Fibroblast of lung (primary cell): ENCODE measurements at places on chromosomes 5 and 9.

DNA sequence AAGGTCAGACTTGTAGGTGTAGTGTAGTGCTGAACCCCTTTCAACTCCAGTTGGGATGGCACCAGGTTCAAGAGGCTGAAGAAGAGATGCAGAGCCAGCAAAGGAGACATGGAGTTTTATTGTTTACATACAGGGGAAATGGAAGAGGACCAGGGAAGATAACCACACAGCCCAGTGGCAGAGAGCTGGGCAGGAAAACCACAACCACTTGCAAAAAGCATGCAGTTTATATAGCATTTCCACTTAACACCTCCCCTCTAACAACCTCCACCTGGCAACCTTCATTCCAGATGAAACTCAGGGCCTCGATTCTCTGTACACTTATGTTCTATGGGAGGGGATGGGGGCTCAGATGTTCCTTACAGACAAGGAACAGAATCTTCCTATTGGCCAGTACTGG, 56.9 kb downstream of the SNX24 start:
- DNase-seq: no peak

GRCh38 chr9:92405818-92406217, 1.4 kb upstream of the OGN start:
- no peak for DNase-seq

DNA sequence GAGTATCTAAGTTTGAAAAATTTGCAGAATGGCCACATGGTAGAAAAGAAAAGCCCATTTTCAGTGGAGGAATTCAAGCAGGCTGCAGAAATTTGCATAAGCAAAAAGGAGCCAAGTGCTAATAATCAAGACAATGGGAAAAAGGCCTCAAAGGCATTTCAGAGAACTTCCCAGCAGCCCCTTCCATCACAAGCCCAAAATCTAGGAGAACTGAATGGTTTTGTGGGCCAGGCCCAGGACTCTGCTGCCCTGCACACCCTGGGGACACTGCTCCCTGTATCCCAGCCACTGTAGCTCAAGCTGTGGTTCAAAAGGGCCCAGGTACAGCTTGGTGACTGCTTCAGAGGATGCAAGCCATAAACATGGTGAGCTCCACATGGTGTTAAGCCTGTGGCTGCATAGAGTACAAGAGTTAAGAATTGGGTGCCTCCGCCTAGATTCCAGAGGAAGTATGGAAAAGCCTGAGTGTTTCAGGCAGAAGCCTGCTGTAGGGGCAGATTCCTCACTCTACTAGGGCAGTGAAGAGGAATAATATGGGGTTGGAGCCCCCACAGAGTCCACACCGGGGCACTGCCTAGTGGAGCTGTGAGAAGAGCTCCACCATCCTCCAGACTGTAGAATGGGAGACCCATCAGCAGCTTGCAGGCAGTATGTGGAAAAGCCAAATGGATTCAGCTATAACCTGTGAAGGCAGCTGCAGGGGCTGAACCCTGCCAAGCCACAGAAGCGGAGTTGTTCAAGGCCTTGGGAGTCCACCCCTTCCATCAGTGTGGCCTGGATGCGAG, 720.7 kb upstream of the CTNND2 start:
- DNase-seq: no peak

DNA sequence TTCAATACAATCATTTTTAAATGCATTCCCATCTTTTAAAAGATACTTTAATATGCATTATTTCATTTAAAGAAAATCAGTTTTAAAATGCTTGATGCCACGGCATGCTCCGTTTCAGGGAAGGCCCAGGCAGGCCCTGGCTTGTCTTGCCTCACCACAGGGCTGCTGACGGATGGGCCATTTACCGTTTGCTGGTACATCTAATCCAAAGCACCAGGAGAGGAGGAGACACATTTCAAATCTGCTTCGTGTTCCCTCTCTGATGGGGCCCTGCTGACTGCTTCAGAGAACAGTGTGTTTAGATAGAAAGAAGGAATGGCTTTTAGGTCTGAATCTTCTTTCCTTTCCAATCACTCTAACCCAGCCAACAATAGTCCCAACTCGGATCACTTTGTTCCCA, 185.2 kb downstream of the DCP2 start:
- DNase-seq: no peak

DNA sequence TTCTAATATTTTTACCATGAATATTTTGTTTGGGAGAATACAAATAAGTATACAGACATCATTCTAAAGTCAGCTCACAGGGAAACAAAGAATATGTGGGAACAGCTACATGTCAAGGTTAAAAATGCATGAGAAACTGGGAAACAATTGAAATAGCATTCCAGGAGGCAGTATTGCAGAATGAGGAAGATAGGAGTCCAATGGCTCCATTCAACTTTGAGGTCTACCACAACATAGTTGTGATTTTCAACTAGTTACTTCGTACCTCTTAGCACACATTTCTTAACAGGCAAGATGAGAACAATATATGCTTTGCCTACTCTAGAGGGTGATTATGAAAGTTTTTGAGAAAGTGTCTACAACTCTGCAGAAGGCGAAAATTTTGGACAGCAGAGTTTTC, 35.2 kb upstream of the CAST start:
- DNase-seq: peak; percentile 66

- peak; percentile 88 for DNase-seq
Observed at GRCh38 chr9:84296146-84296843, 44.3 kb downstream of the SLC28A3 start.

- no peak for DNase-seq
Observed at GRCh38 chr9:71058660-71059059, 62.8 kb downstream of the TRPM3 start.

GRCh38 chr5:179878222-179879002, 19.8 kb upstream of the MRNIP start:
- no peak for DNase-seq

DNA sequence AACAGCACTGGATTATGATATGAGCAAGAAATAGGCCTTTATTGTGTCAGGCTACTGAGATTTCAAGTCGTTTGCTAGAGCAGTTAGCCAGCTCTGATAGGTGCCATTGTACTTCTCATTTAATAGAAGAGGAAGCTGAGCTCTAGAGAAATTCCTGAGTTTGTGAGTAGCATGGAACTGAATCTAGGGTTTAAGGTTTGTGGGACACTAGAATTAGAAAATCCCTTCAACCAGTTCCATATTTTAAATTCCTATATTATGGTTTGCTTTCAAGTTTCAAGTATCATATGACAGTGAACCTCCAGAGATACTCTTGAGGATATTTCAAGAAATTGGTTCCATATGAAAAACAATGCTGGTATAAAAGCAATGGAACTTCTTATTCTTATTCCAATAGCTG, 87.6 kb downstream of the ANKRD55 start:
- no peak for DNase-seq

DNA sequence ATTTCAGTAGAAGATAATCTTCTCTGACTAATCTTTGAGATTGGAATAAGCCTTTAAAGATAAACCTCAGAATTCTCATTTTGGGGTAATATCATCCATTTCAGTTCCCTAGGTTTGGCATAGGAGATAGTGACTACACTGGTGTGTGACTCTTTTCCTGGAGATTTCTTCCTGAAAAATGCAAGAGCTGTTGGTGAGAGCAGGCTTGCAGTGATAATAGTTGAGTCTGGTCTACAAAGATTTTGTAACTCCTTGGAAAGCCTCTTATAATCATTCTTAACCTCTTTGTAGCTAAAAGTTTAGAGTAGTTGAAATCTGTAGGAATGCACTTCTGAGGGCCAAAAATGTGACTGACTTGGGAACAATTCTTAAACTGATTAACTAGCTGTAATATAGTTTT, 23.4 kb downstream of the RANBP17 start:
- DNase-seq: peak; percentile 19

DNA sequence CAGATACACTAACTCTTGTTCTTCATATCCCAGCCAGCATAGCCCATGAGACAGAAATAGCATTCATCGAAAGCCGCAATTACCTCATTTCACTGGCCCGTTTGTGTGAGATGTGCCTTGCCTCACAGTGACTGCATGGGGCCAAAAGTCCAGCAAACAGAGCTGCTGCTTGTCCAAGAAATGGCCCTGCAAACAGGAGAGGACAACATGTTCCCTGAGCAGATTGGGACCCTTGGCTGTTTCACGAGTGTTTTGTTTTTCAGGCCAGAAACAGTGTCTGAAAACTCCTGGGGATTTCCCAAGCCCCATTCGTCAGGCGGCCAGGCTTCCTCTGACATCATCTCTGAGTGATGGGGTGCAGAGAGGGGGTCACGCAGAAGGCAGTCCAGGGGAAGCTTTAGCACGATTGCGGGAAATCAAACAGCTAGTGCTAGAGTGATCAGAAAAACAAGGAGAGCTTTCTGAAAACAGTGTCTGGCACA, 503.6 kb upstream of the PAPPA start:
- peak; percentile 96 for DNase-seq

DNA sequence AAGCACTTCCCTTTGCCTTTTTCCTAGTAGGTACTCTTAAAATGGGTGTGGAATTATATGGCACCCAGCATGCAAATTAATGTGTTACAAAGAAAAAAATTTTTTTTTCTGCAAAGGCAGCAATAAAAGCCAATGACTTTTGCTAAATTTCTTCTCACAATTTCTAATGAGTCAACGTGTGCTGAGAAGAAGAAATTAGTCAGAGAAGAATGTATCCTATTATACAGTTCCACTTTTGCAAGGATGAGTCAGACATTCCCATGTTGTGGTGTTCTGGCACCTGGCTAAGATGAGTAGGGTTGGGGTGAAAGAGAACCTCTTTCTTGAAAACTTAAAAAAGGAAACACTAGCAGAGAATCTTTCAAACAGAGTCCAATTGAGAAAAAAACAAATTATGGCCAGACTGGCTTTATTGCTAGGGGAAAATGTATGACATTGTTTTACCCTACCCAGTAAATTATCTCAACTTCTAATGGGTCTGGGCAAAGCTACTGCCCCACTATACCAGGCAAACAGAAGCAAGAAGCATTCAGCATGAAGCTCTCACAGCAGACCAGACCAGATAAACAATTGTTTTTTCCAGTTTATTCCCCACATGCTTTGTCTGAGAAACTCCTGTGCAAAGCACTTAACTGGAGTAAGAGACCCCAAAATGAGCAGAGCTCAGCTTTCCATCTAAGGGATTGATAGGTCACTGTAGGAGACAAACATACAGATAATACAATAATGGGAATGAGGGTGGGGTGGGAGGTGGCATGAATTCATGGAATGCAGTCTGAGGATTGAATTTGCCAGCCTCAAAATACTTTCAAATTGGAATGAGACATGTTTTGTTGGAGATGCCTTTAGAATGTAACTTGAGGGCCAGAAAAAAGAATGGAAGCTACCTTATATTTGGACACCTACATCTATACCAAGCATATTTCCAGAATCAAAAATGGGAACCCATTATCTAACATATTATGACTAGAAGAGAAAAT, 220.8 kb upstream of the RFX3 start:
- peak; percentile 59 for DNase-seq

DNA sequence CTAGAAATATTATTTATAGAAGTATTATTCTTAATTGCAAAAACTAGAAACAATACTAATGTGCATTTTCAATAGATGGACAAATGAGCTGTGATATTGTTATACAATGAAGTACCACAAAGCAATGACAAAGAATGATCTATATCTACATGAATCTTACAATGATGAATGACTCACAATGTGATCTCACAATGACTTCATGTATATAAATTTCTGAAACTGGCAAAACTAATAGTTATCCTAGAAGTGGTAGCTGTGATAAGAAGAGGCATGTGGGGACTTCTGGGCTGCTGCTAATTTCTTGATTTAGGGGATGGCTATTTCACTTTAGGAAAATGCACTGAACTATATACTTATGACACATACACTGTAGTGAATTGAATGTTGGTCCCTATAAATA, 396.0 kb upstream of the ZNF608 start:
- no peak for DNase-seq

- DNase-seq: peak; percentile 81
Observed at GRCh38 chr9:16023446-16023845, 470.6 kb downstream of the CCDC171 start.

DNA sequence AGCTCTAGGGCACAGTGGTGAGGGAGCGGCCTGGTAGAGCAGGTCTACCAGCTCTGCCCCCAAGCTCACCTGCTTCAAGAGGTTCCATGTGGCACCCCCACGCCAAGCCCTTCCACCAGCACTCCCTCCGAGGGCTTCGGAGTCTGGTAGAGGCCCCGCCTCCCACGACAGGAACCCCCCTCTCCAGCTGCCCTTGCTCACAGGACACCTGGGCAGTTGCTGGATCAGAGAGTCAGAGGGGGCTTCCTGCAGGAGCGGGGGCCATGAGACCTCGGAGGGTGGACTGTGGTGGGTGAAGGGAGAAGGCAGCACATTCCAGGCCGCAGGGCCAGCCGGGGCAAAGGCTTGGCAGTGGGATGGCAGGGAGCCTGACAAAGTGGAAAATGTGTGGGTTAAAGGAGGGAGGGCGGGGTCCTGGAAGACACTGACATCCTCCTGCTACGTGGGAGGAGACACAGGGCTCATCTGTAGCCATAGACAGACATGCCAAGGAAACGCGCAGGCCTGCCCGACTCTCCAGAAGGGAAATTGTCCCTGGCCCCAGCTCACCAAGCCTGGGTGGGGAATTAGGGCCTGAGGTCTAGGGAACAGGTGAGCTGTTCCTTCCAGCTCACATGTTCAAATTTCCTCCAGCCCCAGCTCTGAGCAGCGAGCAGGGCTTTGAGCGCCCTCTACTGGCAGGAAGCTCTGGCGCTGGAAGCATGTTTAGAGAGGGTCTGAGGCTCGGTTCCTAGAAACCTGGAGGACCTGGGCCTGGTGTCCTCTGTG, 74.2 kb downstream of the NTNG2 start:
- DNase-seq: peak; percentile 63

GRCh38 chr5:68252673-68253623, 37.4 kb downstream of the PIK3R1 start:
- DNase-seq: peak; percentile 68

DNA sequence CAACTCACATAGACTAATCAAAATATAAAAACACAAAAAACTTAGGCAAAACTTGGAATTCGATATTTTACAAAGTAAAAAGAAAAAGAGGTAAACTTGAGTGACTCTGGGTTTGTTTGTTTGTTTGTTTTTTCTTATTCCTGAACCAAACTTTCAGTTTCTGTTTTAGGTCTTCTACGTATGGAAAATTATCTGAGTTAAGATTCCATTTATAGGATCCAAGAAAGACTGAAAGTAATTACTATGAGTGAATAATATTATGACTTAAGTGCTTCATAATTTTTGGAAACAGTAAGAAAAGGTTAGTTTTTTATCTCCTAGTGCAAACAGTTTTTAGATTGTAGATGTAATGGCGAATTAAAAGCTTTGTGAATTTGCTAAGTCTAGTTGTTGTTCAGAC, 13.2 kb downstream of the ST8SIA4 start:
- DNase-seq: no peak

DNA sequence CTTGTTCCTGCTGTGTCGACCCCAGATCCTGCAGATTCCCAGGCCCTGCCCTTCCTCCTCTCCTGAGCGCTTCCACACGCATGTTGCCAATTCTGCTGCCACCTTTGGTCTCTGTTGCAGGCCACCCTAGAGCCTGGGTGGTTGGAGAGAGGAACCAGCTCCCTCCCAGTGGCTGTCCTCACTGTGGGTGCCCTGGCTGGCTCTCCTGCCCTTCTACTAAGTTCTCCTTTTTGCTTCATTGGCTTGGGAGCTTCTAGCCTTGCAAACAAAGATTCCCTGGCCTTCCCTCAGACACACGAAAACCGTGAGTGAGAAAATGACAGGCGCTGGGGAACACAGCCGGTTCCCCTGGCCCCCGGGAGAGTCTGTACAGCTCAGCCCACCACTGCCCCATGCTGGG, 14.2 kb upstream of the NCS1 start:
- DNase-seq: no peak
